ENCODE measurements at places on chromosomes 3 and 15.

- peak; percentile 64 for DNase-seq
Observed at GRCh38 chr3:190517687-190518086, 3.8 kb downstream of the IL1RAP start.

- DNase-seq, result no peak
Observed at GRCh38 chr15:82536409-82537350, 3.6 kb downstream of the RPS17 start.

GRCh38 chr15:82044373-82045178 is 1.2 kb downstream of the MEX3B start:
- DNase-seq, result peak; percentile 77

DNA sequence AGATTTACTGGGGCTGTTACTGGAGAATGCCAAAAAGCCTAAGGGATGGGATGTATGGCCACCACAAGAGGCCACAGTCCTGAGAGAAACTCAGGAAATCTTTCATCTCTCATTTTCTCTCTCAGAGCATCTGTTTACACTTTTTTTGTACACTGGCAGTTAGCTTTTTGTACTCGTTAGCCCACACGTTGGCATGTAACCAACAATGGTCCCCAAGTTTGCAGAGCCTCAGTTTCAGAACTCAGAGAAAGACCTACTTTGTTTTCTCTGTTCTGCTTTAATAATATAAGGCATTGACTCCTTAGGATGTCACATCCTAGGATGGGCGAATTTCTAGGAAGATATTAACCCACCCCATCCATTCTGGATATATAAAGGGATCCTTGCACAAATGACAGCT is 183.5 kb downstream of the SUCNR1 start:
- no peak for DNase-seq

DNA sequence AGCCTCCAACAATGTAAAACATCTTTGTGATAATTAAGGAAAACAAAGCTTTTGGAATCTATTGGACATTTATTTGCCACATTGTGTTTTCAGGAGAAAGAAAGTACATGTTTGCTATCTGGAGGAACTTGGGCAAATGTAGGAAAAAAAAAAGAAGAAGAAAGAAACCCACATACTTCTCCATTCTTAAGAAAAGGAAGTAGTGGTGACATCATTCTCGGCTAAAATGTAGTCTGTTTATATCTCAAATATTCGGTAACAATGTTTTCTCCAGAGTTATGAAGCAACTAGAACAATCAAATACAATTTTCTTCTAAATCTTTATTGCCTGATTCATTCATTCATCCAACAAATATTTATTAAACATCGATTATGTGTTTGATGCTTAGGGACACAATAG is 2.3 kb upstream of the TGFBR2 start:
- no peak for DNase-seq

All from astrocyte (in vitro differentiated cells and primary cell).